Ammon's horn (tissue), 1 donor: ENCODE measurements at places on chromosomes 4 and X.

DNA sequence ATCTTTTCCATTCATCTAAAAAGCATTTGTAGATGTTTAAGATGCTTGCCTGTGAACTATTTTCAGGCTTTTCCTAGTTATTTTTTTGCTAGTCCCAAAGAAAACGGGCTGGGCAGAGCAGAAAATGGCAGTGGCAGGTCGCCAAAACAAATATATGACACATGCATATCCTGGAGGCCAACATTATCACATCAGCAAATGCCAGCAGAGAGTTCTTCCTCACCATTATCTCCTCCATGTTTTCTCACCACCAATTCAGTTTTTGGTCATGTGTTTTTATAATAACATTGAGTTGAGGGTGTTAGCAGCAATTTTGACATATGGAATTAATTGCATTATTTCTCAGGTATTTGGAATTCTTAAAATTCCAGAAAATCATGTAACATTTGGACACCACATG, 97.9 kb upstream of the EOLA2 start:
- DNase-seq: no peak

- DNase-seq: no peak
Observed at GRCh38 chr4:105058177-105058812, 88.4 kb upstream of the TET2 start.

- no peak for DNase-seq
Observed at GRCh38 chrX:8189096-8189830, 18.2 kb upstream of the VCX2 start.

- peak; percentile 50 for DNase-seq
Observed at GRCh38 chr4:87078987-87079486, 141.4 kb downstream of the KLHL8 start.
